ENCODE measurements at places on chromosomes 16 and 17.

GRCh38 chr17:30521766-30522165 lies 44.6 kb downstream of the GOSR1 start:
- no peak for DNase-seq

- no peak for DNase-seq
Observed at GRCh38 chr16:84631886-84632285, 14.0 kb upstream of the COTL1 start.

- DNase-seq, result no peak
Observed at GRCh38 chr16:28191364-28191960, 20.3 kb downstream of the XPO6 start.

GRCh38 chr17:35603674-35604073 lies 16.6 kb downstream of the AP2B1 start:
- DNase-seq, result no peak

DNA sequence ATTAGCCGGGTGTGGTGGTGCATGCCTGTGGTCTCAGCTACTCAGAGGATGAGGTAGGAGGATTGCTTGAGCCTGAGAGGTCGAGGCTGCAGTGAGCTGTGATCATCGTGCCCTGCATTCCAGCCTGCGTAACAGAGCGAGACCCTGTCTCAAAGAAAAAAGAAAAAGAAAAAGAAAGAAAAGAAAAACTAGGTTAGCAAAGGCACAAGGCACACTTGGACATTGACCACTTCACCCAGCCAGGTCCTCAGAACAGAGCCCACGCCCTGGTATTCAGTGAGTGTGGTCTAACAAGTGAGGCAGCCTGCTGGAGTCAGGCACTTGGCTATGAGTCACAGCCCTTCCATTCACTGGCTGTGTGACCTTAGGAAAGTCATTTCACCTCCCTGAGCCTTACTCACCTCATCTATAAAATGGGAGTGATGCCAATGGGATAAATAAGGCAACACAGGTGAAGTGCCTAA lies 10.4 kb downstream of the MILR1 start:
- DNase-seq, result no peak

DNA sequence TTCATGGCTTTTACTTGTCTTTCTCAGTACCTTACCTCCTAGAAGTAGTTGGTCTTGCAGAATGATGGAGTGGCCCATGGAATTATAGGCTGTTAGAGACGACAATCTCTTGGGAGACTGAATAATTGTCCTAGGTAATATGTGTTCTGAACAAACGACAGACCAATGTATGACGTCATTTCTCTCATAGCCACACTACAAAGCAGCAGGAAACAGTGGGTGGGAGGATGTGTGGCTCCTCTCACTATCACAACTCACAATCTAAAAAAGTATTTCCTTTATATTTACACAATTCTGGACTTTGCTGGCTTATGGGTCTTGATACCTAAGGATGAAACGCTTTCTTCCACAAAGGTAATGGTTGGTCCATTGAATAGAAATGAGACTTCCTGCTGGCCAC lies 183.9 kb downstream of the TOX3 start:
- DNase-seq, result no peak

- no peak for DNase-seq
Observed at GRCh38 chr17:77958716-77959125, 218 bp downstream of the TNRC6C start.
